ENCODE measurements at places on chromosomes 13 and 19.

DNA sequence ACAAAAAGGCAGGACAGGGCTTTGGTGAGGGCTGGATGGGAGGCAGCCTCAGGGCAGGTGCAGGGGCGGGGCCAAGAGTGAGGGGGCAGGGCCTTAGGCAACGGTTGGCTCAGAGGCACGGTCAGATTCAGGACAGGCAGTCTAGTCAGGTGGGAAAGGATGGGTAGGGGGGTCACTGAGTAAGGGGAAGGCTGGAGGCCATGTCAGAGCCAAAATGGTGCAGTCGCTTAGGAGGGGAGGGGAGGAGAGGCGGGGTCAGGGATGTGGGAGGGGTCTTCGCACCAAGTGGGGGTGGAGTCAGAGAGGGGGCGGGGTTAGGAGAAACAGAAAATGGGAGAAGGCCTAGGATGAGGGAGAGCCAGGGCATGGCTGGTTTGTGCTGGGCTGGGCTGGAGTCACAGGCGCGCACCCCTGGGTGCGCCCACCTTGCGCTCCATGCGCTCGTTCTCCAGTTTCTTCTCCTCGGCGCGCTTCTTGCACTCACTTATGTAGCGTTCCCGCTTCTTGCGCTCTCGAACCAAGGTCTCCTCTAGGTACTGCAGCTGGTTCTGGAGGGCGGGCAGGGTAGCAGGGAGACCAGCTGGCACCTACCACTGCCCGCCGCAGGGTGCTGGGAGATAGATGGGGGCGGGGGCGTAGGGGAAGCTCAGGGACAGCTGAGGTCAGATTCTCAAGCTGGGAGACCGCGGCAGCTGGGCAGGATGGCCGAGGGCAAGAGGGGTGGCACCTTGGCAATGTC lies 6.8 kb upstream of the RGL3 start:
- no peak for DNase-seq

GRCh38 chr13:112073245-112074138 lies 6.5 kb downstream of the SOX1 start:
- no peak for DNase-seq

GRCh38 chr13:110209950-110210603 lies 96.9 kb downstream of the COL4A1 start:
- no peak for DNase-seq

- no peak for DNase-seq
Observed at GRCh38 chr19:10510301-10510802, 6.9 kb downstream of the S1PR5 start.

GRCh38 chr13:48410199-48410598 lies 2.7 kb downstream of the LPAR6 start:
- no peak for DNase-seq
